ENCODE measurements at places on chromosomes 12 and 14.

DNA sequence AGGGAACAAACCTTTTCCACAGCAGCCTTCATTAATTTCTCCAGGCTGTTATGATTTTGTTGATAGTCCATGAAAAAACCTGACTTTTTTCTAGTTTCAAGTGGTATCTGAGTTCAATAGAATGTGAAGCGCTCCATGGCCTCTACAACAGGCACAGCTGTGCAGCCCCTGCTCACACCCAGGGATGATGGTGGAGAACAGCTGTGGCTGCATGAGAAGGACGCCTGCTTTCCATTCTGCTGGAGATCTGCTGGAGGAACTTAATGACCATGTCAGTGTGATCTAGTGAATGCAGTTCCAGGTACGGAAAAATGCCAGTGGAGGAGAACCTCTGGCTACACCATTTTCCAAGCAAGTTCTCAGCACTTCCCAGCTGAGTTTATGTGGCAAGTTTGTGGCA lies 80.6 kb downstream of the PIWIL1 start:
- no peak for ATAC-seq

- no peak for ATAC-seq
Measured at GRCh38 chr12:132196038-132196872, 52.0 kb downstream of the NOC4L start.

GRCh38 chr14:88639221-88639620 lies 76.4 kb downstream of the ZC3H14 start:
- ATAC-seq = no peak

DNA sequence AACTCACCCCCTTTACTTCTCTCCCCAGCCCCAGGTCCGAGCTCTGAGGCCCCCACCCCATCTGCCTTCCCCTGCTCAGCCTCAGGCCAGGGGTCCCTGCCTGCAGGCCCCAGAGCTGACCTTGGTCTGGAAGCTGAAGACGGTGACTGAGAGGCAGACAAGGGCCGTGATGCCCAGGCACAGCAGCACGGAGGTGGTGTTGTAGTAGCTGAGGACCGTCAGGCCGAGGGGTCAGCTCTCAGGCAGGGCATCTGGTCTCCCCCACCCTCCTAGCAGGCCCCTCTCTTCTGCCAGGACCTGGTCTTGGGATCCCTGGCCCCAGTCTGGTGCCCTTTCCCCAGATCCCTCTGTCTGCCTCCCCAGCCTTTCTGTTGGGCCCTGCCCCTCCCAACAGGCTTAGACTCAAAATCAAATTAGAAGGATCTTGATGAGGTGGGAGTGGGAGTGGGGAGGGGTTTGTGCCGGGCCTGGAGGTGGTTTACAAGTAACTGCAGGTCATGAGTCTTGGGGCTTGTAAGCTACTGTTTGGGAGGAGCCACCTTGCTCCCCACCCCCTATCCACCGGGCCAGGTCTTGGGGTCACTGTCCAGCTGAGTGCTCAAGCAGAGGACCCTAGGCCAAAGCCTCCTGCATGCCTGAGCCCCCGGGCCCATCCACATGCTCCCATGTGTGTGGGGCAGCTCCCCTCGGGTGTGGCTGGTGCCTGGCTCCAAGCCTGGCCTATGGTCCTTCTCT lies 14.2 kb downstream of the FAIM2 start:
- no peak for ATAC-seq

DNA sequence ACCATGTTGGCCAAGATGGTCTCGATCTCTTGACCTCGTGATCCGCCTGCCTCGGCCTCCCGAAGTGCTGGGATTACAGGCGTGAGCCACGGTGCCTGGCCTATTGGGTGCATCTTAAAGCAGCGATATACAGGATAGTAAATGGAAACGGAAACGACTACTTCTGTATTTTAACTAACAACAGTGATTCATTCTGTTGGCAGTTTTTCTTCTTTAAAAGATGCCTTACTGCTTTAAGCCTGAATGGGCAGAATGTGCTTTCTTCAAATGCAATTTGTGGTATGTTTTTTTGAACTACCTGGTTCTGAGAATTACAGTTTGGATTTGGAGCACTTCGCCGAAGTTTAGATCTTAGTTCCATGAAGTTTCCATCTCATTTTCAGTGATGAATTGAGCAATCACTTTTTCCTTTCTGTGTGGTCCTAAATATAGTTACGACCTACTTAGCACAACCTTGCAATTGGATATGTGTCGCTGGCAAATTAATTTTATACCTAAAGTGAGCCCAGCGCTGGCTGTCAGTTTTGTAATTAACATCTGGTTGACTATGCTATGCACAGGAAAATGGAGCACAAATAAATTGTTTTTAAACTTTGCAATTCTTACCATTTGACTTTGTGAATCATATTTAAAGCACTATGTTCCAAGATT lies 53.6 kb upstream of the EIF5 start:
- ATAC-seq = no peak

GRCh38 chr14:90760591-90761316 lies 55.5 kb downstream of the TTC7B start:
- no peak for ATAC-seq

DNA sequence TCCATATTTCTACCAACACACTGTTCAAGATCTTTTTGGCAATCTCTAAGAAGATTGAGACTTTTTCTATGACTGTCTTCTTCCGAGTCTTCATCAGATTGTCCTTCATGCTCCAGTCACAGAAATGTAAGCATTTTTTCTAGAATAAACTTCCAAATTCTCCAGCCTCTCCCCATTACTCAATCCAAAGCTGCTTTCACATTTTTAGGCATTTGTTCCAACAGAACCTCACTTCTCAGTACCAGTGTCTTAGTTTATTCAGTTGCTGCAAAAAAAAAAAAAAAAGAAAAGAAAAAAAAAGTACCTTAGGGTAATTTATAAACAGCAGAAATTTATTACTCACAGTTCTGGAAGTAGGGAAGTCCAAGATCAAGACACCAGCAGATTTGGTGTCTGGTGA lies 290.8 kb upstream of the NOVA1 start:
- ATAC-seq = no peak

- no peak for ATAC-seq
Measured at GRCh38 chr12:119783787-119784186, 93.3 kb downstream of the CIT start.

GRCh38 chr12:105226219-105226618 lies 9.8 kb downstream of the APPL2 start:
- ATAC-seq = no peak

DNA sequence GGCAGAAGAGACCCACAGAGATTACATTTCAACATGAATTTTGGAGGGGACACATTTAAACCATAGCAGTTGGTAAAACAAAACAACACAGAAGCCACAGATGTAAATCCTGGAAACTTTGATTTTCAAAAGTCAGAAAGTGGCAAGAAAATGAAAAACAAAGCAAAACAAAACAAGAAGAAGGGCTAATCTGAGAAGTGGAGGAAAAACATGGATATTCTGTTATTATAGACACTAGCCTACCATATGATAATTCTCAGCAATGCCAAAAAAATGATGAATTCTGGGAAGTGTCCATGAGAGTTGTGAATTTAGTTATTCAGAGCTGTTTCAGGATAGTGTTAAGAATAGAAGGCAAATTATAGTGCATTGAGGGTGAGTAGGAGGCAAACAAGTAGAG lies 192.3 kb downstream of the TRHDE start:
- ATAC-seq = no peak

DNA sequence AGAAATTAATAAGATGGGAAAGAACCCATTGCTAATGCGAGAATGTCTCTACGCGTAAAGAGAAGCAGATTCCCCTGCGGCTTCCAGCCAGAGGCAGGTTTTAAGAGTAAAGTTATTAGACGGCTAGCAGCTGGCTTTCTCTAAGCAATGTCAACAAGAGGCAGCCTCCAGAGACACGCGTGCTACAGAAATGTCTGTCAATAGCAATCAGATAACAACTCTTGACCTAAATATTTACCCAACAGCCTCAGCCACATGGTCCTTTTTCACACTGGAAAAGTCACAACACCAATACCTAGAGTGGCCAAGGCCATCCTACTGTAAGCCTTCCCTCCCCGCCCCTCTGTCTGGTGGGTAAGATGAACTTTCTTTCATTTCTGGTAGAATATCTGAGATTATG lies 146.0 kb upstream of the SFSWAP start:
- ATAC-seq = no peak

- ATAC-seq = no peak
Measured at GRCh38 chr12:117054279-117054678, 44.9 kb downstream of the TESC start.

- no peak for ATAC-seq
Measured at GRCh38 chr12:46387670-46388069, 15.1 kb upstream of the SLC38A2 start.

DNA sequence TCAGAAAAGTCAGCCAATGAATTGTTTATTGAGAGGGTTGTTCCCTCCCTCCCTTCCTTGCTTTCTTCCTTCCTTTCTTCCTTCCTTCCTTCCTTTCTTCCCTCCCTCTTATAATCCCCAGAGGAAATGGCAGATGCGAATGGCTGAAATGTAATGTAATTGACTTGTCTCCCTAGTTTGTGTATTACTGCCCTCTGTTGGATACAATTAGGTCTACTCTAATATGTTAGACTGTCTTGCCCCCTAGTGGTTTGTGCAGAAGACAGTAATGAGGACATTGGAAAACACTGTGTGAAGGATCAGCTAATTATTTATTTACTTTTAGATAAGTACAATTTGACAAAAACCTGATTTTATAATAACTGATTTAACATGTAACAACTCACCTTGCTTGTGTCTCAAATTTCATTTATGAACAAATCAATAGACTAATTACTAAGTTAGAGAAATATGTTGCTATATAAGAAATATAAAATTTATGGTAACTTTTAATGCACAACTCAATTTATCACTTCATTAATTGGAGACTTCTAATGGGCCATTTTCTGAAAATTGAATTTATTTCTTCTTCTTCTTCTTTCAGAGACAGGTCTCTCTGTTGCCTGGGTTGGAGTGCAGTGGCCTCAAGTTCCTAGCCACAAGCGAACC lies 229.8 kb upstream of the LRIG3 start:
- peak; percentile 60 for ATAC-seq

GRCh38 chr12:120346681-120347080 lies 19.1 kb upstream of the PLA2G1B start:
- no peak for ATAC-seq

DNA sequence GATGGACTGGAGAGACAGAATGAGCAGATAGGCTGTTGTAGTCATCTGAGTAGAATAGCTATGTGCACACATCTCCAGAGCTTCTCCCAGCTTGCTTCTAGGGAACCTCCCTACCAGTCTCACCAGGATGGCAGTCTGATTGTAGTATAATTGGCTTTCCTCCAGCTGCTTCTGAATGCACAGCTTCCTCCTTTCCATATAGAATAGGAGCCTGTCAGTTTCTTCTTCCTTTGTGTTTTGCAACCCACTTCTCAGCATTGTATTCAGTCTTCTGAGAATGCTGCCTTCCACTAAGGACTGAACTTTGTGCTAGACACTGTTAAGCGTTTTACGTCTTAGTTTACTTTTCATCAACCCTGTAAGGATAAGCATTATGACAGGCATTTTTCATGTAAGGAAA lies 2.2 kb upstream of the CSAD start:
- ATAC-seq = no peak

GRCh38 chr14:29911810-29912209 lies 15.8 kb downstream of the PRKD1 start:
- no peak for ATAC-seq

GRCh38 chr14:79514700-79515099 lies 696.6 kb downstream of the DIO2 start:
- no peak for ATAC-seq

DNA sequence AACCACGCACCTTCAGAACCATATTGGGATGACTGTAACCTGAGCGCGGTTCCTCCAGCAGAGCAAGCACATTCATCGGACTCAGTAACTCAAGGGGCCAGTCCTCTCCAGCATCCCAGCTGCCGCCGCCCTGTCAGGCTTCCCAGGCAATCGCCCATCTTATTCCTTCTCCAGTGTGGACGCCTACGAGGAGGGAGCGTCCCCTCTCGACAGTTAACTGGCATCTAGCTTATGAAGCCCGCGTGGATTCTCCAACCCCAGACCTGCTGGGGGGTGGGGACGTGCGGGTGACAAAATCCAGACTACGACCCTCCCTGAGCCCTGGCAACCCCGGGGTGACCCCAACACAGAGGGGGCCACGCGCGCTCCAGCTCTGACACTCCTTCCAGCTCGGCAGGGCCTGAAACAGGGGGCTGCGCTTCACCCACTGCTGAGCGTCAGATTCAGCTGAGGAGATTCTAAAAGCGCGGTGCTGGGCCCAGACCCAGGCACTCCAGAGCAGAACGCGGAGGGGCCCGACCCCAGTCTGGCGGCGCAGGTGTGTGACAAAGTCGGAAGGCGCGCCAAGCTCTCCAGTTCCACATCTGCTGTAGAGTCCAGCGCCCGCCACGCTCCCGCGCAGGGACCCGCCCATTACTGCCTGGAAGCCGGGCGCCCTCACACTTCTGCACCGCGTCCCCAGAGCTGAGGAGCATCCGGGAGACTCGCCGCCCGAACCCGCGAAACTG lies 43.9 kb upstream of the ESR2 start:
- peak; percentile 65 for ATAC-seq

GRCh38 chr12:5461966-5462365 lies 30.1 kb downstream of the NTF3 start:
- ATAC-seq = no peak

DNA sequence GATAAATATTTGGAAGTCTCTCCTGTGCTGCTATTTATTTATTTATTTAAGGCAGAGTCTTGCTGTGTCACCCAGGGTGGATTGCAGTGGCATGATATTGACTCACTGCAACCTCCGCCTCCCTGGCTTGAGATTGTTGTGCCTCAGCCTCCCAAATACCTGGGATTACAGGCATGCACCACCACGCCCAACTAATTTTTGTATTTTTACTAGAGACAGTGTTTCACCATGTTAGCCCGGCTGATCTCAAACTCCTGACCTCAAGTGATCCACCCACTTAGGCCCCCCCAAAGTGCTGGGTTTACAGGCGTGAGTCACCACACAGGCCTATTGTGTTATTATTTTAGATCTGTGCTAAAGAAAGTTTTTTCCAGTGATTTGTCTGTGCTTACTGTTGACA lies 225.2 kb downstream of the CCER1 start:
- no peak for ATAC-seq

DNA sequence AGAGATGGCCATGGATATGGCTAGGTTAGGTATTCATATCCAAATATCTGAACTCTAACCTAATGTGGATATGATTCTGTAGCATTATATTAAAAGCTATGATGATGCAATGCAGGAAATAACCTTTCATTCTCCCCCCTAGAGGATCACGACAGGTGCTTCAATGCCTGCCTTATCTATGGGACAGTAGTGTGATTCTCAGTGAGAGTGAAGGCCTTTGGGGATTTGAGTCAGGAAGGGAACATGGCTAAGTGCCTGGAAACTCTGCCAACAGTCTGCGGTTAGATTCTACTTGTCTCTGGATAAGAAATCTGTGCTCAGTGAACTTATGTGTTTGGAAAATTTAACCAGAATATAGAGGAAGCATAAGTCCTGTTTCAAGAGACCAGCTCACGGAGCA lies 81.8 kb downstream of the SLC38A1 start:
- ATAC-seq = peak; percentile 42

DNA sequence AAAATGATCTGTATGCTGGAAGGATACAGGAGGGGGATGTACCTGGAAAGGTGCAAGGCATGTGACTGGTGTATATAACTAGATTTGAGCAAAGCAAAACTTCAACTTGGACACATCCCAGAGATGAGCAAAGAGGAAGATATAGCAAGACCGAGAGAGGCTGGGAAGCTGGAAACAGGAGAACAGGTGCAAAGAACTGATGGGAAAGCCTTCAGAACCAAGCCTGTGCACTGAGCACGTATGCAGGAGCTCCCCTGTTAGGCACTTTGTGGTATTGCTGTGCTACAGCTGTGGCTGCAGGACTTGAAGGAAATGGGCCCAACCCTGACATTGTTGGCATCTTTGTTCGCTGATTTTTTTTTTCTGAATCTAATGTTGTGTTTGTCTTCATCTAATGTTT lies 120.7 kb upstream of the PWP1 start:
- ATAC-seq = no peak

GRCh38 chr14:50859296-50859624 lies 12.6 kb upstream of the ABHD12B start:
- ATAC-seq = no peak
